ENCODE measurements at places on chromosomes 1 and 21.

- DNase-seq, result no peak
These were observed 31.4 kb upstream of the PROX1 start for GRCh38 chr1:213956295-213956770.

DNA sequence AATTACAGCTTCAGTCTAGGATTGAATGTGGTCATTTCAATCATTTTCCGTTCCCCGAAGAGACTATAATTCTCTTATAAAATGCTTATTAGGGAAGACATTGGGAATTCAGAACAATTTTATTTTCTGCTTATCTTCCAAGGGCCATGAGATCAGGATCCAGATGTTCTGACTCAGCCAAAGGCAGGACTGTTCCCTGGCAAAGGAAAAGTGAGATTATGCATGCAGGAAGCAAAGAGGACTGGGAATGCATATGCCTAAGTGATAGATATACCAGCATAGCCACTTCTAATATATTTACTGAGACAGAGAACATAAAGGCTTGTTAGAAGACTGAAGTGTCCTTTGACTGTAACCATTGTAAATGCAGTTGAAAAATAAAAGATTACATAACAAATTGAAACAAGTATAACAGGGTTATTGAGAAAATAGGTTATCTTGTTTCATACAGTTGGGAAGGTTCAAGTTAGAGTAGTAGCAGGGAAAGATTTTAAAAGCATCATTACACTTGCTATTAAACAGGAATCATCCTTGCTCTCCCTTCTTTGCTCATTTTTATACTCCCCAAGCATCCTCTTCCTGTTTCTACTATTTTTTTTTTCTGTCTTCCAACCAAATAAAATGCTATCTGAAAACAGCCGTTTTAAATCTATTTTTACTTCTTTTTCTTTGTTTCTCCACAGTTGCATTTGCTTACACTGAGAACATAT lies 439.6 kb upstream of the ADAMTS5 start:
- no peak for DNase-seq

DNA sequence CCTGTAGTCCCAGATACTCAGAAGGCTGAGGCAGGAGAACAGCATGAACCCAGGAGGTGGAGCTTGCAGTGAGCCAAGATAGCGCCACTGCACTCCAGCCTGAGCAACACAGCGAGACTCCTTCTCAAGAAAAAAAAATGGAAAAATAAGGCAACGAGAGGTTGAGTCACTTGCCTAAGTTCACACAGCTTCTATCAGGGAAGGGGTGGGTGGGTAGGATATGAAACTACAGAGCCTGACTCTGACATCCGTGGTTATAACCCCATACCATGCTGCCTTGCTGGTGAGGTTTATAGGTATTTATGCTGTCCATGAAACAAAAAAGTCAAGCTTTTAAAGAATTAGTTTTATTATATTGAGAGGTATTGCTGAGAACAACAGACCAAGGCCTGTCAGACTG lies 61.5 kb upstream of the RAB4A start:
- no peak for DNase-seq

DNA sequence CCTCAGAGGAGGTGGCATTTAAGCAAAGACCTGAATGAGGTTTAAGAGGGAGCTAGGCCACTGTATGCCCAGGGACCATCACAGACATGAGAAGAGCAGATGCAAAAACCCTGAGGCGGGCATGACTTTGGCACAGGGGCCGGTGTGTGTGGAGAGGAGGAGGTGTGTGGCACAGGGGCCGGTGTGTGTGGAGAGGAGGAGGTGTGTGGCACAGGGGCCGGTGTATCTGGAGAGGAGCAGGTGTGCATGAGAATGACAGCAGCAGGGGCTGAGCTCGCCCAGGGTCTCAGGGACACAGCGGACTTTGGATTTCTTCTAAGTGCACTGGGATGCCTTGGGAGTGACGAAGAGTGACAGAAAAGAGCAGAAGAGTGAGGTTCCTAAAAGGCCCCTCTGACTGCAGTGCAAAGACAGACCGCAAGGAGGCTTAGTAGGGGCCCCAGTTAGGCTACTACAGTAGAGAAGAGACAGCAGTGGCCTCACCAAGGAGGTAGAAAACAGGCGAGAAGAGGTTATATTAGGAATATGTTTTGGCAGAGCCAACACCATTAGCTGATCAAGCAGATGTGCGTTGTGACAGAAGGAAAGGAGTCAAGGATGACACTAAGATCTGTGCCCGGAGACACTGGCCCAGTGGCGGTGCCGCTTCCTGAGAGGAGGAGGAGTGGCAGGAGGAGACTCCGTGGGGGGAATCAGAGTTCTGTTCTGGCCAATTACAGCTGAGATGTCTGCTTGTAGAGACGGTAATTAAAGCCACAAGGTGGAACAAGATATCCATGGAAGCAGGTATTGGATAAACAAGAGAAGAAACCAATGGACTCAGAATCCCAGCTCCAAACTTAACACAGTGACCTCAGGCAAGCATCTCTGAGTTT lies 18.4 kb downstream of the ZBTB17 start:
- no peak for DNase-seq

Data from stimulated activated effector memory CD8-positive, alpha-beta T cell treated with anti-CD3 and anti-CD28 coated beads, Interleukin-12 subunit alpha, Interleukin-12 subunit beta, amount 100 ng/mL, for 72 hours (primary cell).